Head of caudate nucleus (tissue), 42 donors: ENCODE measurements at places on chromosomes 1 and 21.

DNA sequence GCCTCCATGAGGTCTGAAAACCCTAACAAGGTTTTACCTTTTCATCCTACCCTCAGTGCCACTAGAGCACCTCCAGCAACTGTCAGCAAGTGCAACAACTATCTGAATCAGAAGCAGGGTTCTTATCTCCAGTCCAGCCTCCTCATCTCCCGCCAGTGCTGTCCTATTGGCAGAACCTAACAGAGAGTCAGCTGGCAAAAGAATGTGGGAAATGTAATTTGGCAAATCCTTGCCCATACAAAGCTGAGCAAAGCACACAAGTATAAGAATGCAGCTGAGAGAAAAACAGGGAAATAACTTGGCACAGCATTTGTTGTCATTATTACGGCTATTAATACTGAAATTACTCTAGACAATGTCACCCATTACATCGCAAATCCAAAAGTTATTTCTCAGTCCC, 124.2 kb downstream of the ATP6V1G3 start:
- no peak for DNase-seq

- no peak for DNase-seq
Measured at GRCh38 chr1:21001042-21001441, 175.7 kb downstream of the EIF4G3 start.

DNA sequence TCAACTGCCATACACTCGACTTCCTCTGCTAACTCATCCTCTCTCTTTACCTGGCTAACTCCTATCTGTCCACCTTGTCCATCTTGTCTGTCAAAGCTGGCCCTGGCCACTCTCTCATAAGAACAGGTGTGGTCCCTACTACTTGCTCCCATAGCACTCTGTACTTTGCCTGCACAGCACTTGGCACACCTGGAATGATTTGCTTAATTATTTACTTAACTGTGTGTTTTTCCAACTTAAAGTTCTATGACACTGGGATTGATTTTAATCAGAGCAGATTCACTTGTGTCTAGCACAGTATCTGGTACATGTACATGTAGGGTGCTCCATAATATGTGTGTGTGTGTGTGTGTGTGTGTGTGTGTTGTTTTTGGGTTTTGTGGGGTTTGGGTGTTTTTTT, 111.6 kb downstream of the ZNF281 start:
- DNase-seq, result no peak

DNA sequence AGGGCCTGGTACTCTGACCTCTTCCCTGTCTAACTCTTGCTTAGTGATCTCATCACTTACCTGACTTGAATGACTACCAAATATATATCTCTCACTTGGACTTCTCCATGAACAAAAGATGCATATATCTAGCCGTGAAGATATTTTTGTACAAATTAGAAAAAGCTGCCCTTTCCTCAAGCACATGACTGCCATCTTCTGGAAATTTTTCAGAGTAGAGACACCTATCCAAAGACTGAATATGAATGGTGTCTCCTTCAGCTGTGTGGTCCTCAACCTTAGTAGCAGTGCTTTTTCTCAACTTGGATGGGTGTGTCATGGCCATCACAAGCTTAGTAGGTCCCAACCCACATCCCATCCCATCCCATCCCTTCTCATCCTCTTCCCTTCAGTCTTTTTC, 142.3 kb downstream of the DNM3 start:
- DNase-seq, result no peak

DNA sequence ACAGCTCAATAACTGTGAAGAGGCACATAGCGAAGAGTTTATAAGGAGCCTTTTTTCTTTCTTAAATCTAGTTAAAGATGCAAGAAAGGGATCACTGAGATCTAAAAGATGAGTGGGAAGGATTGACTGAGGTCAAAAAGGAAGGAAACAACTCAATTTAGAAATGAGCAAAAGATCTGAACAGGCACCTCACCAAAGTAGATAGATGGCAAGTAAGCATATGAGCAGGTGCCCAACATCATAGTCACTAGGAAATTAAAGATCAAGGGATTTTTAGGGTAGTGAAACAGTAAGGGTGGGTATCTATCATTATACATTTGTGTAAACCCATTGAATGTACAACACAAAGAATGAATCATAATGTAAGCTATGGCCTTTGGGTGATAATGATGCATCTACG, 44.6 kb upstream of the CSF1 start:
- no peak for DNase-seq

- no peak for DNase-seq
Measured at GRCh38 chr21:41231060-41231459, 63.1 kb downstream of the BACE2 start.

- DNase-seq, result no peak
Measured at GRCh38 chr1:167293057-167293456, 72.4 kb downstream of the POU2F1 start.

- no peak for DNase-seq
Measured at GRCh38 chr1:2566101-2567045, 10.2 kb downstream of the TNFRSF14 start.

DNA sequence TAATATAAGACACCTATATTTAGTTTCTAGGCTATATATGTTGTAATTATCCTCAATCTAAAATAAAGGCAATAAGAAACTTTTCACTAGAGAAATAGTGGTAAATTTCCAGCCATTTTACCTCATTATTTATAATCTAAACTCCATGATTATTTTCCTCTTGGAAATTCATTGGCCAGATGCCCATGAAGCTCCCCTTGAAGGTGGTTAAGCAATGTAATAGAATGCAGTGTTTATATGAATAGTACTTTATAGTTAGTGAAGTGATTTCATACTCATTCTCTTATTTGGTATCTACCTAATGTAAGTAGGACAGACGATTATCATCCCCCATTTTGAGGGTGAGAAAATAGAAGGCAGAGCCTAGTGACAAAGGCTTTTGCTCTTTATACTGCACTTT, 26.5 kb downstream of the NFYC start:
- no peak for DNase-seq

GRCh38 chr1:4119516-4120220, 219.6 kb upstream of the C1orf174 start:
- DNase-seq, result no peak

DNA sequence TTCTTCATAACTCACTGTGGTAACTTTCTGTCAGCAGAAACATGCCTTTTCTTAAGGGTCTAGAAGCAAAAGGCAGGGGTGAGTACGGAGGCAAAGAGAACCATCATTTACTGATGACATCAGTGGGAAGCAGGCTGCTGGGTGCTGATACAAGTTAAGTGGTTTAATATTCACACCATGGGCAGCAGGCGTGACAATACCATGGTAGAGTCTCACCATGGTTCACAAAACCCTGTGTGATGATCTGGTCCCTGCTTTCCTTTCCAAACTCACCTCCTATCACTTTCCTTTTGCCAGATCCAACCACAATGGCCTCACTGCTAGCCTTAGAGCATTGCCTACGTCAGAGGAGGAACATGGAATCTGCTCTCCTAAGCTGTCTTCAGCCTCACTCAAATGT, 8.7 kb downstream of the MAB21L3 start:
- DNase-seq, result no peak

- no peak for DNase-seq
Measured at GRCh38 chr1:108100148-108100547, 100.0 kb downstream of the SLC25A24 start.

- DNase-seq, result peak; percentile 37
Measured at GRCh38 chr1:181587870-181588438, 104.6 kb downstream of the CACNA1E start.

DNA sequence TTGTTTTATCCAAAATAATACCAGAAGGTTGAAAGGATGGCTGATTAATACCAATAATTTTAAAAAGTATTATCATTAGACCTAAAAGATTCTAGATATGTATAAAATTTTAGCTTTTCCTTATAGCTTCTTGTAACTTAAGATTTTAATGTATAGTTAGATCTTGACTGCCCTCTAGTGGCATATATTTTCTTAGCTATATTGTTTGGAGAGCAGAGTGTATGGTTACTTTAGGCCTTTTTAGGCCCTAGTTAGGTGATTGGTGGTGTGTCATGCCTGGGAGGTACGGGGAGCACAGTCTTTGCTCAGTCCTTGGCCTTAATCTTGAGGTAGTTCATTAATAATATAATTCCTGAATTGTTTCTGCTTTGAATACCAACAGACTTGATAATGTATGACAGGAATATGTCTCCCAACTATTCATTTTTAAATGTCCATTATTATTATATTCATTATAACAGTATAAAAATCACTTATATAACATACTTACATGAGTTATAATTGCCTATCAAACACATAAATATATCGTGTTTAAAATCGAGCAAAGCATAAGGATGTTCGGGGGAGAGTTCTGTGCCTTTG, 328.4 kb downstream of the ZP4 start:
- DNase-seq, result no peak

- no peak for DNase-seq
Measured at GRCh38 chr21:22225299-22225698, 1227.1 kb downstream of the NCAM2 start.

DNA sequence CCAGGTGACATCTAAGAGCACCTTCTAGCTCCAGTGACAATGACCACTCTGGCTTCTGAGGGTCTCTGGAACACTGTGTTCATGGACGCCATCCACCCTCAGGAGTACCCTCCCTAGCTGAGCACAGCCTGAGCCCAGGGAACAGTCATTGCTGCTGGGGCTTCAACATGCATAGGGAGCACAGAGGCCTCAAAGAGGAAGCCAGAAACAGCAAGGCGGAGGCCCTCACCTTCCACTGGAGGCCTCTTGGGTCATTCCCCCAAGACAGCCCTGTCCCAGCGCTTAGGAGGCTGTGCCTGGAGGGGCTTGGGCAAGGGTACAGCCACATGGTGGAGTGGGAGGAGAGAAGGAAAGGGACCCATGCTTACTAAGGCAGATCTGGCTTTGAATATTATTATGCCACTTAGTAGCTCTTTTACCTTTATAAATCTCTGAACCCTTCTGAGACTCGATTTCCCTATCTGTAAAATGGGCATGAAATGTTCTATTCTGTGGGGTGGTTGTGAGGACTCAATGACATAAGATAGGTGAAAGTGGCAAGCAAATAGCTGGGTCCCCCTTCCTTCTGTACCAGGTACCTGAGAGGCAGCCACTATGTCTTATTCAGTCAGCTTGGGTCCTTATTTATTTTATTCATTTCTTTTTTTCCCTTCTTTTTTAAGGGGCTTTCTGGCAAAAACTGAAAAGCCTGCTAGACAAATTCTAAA, 32.8 kb downstream of the PTAFR start:
- no peak for DNase-seq

- no peak for DNase-seq
Measured at GRCh38 chr1:39269791-39270342, 65.4 kb downstream of the MACF1 start.

GRCh38 chr1:109259674-109260557, 10.6 kb downstream of the CELSR2 start:
- no peak for DNase-seq

DNA sequence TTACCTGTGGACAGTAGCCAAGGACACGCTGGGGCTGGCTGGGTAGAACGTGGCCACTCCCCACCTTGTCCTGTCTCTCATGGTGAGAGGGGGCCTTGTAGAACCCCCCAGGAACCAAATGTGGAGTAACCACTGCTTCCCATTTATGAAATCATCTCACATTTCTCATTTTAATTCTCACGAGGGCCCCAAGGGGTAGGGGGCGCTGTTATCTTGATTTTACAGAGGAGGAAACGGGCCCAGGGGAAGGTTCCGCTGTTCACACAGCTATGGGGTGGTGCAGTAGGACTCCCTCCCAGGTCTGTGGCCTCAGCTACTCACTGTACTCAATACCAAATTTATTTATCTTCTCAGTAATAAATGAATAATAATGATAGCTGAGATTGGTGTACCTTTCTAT, 5.5 kb downstream of the SMPDL3B start:
- DNase-seq, result no peak

DNA sequence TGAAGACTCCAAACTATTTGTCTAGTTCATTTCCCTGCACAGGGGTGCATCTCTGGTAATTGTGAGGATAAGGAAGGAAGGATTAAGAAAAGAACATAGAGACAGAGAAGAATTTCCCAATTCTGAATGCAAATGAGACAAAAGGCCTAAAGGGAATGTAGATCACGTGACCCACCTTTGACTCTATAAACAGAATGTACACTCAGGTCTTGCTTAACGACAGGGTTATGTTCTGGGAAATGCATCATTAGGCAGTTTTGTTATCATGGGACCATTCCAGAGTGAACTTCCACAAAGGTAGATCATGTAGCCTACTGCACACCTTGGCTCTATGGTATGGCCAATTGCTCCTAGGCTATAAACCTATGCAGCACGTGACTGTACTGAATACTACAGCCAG, 252.3 kb upstream of the ZP4 start:
- DNase-seq, result no peak

GRCh38 chr1:225767634-225768540, 9.7 kb upstream of the SRP9 start:
- DNase-seq, result no peak

- no peak for DNase-seq
Measured at GRCh38 chr1:175508320-175509110, 234.9 kb downstream of the TNR start.

DNA sequence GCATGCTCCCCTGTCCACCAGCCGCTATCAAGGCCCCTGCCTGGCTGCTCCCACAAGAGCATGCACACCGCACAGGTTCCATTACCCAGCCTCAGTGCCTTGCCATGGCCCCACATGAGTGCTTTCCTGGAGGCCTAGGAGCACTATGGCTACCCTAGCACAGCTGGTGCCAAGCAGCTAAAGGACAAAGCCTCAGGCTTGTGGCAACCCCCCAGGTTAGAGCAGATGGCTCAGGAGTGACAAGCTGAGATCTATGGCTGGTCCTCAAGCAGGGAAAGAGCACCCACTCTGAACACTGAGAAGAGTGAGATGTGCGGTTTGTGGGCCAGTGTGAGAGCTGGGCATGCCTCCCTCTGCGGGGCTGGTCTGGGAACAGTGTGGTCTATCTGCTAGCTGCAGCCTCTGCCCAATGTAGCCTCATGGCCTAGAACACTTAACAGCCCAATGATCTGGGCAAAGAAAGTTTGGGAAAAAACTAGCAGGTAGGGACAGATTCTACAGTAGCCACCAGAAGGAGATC, 129.8 kb downstream of the VAV3 start:
- no peak for DNase-seq

- no peak for DNase-seq
Measured at GRCh38 chr1:236890152-236891056, 95.3 kb downstream of the MTR start.

- no peak for DNase-seq
Measured at GRCh38 chr1:33516891-33517567, 44.6 kb downstream of the ZSCAN20 start.

DNA sequence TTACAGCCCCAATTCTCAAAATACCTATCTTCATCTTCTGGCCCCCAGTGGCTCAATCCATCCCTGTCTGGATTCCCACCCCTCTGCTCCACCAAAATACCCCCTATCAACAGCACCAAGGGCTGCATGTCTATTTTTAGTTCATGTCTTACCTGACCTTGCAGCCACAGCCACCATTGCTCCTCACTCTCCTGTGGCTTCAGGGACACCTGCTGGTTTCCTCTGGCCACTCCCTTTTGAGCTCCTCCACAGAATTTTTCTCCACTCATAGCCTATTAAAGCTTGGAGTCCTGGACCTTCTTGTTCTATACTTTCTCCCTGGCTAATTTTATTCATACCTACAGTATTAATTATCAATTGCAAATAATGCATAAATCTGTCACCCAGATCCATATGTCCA, 125.3 kb upstream of the NGF start:
- DNase-seq, result no peak
